ENCODE measurements at places on chromosomes 16 and 17.

GRCh38 chr17:74761931-74762330 lies 13.5 kb downstream of the NHERF1 start:
- DNase-seq: no peak

DNA sequence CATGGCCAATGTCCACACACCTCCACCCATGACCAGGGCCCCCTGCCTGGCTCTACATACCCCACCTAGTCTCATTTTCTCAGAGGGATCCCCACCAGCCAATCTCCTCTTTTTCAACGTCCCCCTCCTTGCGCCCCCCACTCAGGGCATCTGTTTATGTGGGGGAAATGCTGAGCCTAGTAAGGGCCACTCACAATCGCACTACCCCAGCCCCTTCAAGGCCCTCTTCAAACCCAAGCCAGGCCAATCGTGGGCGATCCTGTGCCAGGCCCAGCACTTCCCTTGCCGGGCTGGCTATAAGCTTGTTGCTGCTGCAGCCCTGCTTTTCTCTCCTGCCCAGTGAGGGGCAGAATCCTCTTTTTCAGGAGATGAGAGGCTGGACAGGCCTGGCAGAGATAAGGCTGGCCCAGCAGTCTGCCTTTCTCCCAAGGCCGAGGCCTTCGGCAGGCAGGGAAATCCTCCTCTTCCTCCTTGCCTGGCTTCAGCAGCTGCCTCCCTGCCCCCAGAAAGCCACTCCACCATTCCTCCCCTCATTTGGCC lies 16.1 kb downstream of the HSD11B2 start:
- no peak for DNase-seq

DNA sequence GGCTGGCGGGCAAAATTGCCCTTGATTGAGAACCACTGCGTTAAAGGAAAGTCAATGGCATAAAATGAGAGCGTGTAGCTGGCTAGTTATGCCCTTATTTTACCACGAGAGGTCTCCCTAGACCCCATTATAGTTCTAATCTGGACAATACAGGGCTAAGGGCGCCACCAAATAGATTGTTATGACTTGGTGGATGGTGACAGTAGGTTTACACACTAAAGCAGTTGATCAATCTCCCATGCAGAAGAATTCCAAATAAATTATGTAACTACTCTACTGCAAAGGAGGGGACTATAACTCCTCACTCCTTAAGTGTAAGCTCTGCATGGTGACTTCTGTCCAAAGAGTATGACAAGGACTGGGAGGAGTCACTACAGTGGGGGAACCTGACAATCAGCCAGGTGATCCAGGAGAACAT lies 20.4 kb upstream of the YPEL2 start:
- DNase-seq: no peak

DNA sequence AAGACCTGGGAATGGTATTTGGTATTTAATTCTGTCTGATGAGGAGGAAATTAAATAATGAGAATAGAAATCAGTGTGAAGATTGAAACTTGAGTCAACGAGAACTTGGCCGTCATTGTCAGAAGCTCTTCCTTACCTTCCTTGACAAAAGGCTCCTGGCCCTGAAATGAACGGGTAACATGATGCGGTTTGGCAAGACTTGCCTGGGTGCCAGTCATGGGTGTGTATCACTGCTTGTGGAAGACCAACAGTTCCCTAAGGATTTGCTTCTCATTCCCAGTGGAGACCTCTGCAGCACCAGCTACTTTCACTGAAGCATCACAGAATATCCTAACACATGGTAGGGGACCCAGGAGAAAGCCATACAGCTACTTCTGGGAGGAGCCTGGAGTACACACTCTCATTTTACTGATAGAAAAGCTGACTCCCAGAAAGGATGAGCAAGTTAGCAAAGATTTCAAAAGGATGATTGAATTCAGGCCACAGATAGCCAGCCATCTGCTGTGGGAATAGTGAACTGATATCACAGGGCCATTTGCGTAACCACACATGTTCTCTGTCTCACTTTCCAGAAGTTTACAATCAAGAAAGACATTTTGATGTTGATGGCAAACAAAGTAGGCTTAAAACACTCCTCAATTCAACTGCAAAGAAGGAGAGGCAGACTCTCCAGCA lies 258.1 kb upstream of the SALL1 start:
- DNase-seq: no peak

DNA sequence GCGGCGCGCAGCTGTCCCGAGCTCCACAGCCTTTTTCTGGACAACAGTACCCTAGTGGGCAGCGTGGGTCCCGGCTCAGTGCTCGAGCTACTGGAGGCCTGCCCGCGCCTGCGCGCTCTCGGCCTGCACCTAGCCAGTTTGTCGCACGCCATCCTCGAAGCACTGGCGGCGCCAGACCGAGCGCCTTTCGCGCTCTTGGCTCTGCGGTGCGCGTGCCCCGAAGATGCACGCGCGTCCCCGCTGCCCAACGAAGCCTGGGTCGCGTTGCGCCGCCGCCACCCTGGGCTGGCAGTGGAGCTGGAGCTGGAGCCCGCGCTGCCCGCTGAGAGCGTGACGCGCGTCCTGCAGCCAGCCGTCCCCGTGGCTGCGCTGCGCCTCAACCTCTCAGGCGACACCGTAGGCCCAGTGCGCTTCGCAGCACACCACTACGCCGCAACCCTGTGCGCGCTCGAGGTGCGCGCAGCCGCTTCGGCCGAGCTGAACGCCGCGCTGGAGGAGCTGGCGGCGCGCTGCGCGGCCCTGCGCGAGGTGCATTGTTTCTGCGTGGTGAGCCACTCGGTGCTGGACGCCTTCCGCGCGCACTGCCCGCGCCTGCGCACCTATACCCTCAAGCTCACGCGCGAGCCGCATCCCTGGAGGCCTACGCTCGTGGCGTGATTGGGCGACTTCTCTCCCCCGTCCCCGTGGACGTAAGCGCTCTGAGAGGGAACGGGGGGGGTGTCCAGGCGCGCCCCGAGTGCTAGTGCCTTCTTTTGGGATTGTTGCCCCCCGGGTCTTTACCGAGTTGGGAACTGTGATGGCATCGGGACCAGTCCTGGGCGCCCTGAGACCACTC lies 1.2 kb upstream of the HSF4 start:
- DNase-seq: no peak

GRCh38 chr16:1097800-1098199 lies 1.8 kb upstream of the C1QTNF8 start:
- DNase-seq: no peak

DNA sequence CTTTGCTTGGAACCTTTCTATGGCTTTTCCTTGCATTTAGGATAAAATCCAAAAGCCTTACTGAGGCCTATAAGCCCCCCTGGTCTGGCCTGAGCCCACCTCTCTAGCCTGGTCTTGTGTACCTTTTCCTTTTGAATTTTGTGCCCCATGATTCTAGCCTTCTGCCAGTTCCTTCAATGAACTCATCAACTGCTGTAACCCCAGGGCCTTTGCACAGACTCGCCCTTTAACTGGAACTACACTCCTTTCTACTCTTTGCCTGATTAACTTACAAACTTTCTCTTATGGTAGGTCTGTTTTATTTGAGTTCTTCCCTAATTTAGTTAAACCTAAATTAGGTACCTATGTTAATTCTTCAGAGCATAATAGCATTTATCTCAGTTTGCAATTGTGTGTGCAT lies 24.2 kb downstream of the GJD3 start:
- no peak for DNase-seq

GRCh38 chr16:84555418-84556196 lies 51.1 kb upstream of the MEAK7 start:
- DNase-seq: no peak

DNA sequence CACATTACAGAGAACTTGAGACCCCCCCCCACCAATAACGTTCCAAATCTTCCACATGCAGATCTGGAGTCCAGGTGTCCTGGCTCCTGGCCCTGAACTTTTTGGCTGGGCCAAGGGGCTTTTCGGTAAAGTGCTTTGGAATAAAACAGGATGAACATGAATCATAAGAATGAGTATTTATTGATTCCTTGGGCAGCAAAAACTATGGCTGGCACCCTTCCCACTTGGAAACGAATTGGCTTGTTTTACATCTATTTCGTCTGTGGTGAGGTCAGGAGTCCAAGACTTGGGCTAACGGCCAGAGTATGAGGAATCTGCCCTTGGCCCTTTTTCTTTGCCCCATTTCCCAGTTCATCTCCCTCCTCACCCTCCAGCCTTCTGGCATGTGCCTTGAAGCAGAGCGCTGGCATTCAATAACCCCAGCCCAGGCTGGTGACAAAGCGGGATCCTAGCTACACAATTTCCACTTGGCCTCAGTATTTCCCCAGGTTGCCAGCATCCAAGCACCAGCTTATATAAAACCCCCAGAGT lies 4.1 kb upstream of the UBTF start:
- DNase-seq: no peak

GRCh38 chr17:61468263-61468907 lies 16.2 kb downstream of the TBX4 start:
- DNase-seq: no peak

DNA sequence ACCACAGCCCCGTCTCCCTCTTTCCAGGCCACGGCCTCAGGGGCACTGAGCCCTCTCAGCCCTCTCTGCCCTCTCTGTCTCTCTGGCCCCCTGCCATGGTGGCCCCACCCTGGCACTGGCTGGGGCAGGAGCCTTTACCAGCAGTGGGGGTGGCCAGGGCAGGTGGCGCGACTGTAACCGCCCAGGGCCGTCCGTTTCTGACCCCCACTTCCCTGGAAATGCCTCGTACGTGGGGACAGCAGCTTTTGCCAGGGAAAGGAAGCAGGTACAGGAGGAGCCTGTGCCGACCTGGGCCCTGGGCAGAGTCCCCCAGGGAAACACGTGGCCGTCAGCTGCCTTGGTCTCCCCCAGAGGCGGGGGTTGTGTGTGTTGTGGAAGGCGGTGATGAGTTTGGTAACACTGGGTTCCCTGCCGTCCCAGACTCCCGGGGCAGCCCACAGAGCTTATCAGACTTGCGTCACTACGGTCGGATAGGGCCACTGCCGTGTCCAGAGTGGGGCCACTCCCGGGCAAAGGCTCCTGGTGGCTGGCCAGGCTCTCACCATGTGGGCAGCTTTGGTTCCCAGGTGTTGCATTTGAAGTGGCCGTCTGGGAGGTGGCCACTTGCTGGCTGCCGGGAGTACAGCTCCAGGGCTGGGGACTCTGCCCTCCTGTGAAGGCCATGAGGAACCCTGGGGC lies 249.3 kb upstream of the CIBAR2 start:
- no peak for DNase-seq

DNA sequence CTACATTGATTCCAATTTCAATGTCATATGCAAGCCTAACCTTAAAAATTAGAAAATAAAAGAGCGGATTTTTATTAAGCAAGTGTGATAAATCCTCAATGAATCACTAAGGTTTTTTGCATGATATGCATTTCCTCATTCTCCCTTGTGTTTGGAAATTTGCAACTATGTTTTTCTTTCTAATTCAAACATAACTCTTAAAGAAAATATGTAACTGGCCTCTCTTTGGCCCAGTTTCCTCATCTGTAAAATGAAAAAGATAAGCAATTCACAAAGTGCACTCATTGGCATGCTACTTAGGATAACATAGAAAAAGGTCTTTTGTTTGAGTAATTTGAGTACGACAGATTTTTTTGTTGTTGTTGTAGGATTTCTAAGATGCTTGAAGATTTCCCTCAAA lies 295.5 kb downstream of the CDH11 start:
- no peak for DNase-seq

DNA sequence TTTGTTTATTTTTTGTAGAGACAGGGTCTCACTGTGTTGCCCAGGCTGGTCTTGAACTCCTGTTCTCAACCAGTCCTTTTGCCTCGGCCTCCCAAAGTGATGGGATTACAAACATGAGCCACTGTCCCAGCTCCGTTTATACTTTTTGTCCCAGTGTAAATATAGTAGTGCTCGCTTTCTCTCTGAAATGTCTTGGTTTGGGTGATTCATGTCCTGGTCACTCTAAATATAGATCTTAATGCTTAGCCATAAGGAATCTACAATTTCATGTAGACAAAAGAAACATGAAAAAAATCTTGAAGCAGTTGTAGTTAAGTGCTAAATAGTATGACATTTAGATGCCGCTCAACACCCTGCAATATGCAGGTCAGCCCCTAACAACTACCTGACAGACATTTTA lies 126.9 kb downstream of the KATNIP start:
- no peak for DNase-seq

DNA sequence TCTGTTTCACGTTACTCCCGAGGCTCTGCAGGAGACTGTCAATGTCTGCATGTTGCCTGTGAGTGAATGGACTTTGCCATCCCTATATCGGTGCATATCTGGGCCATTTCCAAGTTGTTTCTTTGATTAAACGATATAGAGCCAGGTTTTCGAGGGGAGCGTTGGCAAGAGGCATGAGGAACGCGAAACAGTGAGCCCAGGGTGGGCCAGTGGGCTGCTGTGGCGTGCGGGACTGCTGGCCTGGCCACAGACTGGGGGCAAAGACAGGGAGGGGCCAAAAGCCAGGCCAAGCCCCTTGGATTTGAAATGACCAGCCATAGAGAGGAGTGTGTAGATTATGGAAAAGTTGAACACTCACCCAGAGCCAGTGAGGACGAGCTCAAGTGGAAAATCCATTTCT lies 3.5 kb downstream of the CRHR1 start:
- DNase-seq: no peak

DNA sequence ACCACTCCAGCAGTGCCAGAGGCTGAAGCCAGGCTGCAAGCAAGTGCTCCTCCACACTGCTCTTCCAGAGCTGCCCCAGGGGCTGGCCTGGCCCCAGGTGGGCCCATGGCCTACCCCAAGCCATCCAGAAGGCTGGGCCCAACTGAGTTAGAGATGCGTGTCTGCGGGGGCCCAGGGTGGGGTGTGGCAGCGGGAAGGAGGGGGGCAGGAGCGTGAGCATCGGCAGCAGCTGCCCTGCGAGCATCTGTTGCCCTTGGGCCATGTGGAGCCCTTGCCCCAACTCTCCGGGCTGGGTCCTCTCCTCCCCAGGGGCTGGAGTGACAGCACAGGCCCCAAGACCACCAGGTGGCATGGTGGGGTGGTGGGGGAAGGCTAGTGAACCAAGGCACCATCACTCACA lies 7.3 kb upstream of the SREBF1 start:
- no peak for DNase-seq

- DNase-seq: no peak
Measured at GRCh38 chr16:4892361-4893102, 44.4 kb downstream of the PPL start.

GRCh38 chr16:15790458-15790857 lies 66.4 kb downstream of the MYH11 start:
- DNase-seq: no peak

All from stimulated activated CD4-positive, alpha-beta T cell treated with anti-CD3 and anti-CD28 coated beads, Interleukin-1b, Interleukin-23, amount 100 ng/mL, for 1 hour (primary cell).